ENCODE measurements at places on chromosomes 2 and 18. TPM values are rescaled to one million over a fixed set of nuclear protein-coding genes. Genes with fewer than 3 reads are reported as not detected.
A peak's percentile ranks its signal among the peaks of the same experiment; 100 is the strongest.

GRCh38 chr2:236955521-236956030 is 130.1 kb upstream of the COPS8 start:
- no peaks in the 10 kb centered on the region for H3K36me3 ChIP-seq
- no peak overlapping the region for H3K4me3 ChIP-seq
- H3K27ac ChIP-seq, result no peak overlapping the region
- H3K4me1 ChIP-seq, result no peaks in the 10 kb centered on the region
- H3K27me3 ChIP-seq, result no peaks in the 10 kb centered on the region

DNA sequence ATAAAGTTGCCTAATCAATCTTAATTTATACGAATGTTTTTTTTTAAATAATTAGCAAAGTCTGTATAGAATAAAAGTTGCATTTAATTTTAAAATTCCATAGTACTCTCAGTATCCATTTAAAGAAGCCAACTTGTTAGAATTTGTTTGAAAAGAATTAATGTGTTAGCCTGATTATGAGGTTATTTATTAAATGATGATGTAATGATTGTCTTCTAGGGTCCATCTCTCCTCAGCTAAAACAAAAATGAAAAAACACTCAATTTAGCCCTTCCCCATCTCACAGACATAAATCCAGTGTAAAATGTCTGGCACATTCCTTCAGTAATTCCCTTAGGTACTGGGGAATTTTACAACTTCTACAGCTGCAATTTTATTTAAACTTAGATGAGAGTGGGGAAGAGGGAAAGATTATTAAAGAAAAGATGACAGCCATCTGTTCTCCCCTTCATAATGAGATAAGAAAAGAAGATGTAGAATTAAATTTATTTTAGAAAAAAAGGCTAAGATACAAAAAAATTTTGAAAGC is 68.6 kb downstream of the BARD1 start:
- no peaks in the 10 kb centered on the region for H3K4me1 ChIP-seq
- no peaks in the 10 kb centered on the region for H3K27me3 ChIP-seq
- H3K27ac ChIP-seq, result no peak overlapping the region
- H3K36me3 ChIP-seq, result no peaks in the 10 kb centered on the region
- no peak for DNase-seq

DNA sequence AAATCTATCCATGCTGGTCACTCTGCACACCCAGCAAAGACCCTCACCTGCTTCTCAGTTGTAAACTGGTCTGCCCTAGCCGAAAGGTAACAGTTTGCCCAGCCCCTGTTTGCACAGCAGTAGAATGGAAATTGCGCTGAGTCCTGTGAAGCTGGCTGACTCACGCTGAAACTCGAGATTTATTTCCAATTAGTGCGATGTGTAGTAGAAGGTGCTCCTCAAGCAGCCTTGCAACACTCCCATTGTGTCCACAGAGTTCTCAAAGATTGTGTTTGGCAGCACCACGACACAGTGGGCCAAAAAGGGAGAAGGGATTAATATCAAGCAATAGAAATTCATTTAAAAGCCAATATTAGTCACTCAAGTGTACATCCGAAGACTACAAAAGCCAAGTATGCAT is 21.7 kb upstream of the APCDD1 start:
- peak; percentile 44 for DNase-seq
- no peaks in the 10 kb centered on the region for H3K36me3 ChIP-seq
- no peaks in the 10 kb centered on the region for H3K4me1 ChIP-seq
- no peaks in the 10 kb centered on the region for H3K27me3 ChIP-seq
- no peak overlapping the region for H3K27ac ChIP-seq

The CARF gene
- 14.3 TPM for total RNA-seq

DNA sequence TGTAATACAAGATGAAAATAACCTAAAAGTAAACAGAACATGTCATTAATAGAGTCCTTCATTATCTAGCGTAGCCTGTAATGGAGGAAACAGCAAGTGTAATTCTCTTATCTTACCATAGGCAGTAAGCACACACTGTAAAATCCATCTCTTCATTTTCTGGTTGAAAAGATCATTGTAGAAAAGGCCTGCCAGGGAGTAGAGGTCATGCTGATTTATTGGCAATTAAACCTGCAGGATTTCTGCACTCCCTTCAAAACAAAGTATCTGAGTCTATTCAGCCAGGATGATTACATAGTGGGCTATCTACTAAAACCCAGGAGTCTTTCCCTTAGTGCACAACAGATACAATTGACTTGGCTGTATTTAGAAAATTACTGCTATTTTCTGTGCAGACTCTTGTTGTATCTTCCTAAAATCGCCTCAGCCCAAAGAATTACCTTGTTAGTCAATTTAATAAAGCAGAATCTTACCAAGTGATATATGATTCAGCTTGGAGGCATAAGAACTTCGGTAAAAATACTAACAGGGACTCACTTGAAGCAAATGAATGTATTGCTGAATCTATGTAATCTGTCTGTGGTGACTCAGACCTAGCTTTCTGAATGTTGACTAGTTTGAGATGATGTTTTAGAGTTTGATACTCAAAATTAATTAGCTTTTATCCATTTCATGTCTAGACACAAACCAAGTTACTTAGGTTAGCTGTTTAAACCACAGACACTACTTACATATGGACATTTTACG is 250.4 kb upstream of the STON1 start:
- DNase-seq, result no peak
- H3K4me1 ChIP-seq, result no peaks in the 10 kb centered on the region
- H3K36me3 ChIP-seq, result no peaks in the 10 kb centered on the region
- no peak overlapping the region for H3K4me3 ChIP-seq

The BOK gene
- 58.3 TPM for total RNA-seq

The RAB6C gene
- 2.4 TPM for total RNA-seq

DNA sequence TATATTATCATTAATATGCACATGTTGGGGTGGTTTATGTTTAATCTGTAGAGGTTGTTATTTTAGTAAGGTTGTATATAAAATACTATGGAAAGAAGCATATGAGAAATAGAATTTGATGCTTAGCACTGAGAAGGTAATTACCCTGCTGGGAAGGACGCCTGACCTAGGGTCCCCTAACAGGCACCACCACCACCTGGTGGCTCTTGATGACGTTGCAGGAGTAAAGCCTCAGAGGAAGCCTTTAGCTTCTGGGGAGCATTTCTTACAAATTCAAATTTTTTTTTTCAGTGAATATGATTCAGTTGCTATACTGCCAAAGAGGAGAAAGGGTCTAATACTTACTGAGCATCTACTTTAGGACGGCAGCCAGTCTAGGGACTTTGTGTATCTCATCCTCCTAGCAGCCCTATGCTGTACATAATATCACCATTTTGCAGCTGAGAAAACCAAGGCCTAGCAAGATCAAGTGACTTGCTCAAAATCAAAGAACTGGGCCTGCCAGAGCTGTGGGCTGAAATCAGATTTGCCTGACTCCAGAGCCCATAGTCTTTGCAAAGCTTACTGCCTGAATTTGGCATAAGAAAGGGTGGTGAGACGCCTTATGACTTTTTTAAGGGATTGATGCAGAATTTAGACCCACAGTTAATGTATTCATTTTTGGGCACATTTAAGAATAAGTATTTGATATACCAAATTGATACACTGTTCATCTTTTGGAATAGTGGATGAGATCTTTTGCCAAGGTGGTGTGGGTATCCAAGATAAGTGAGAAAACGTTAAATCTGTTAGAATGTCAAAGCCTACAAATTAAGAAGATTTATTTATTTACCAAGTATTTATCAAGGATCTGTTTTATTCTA is 78.8 kb upstream of the GAREM1 start:
- H3K4me1 ChIP-seq, result no peaks in the 10 kb centered on the region
- DNase-seq, result peak; percentile 17
- no peaks in the 10 kb centered on the region for H3K27me3 ChIP-seq
- H3K36me3 ChIP-seq, result no peaks in the 10 kb centered on the region
- no peak overlapping the region for H3K27ac ChIP-seq
- H3K4me3 ChIP-seq, result no peak overlapping the region

- no peak overlapping the region for H3K27ac ChIP-seq
- no peak for DNase-seq
- no peaks in the 10 kb centered on the region for H3K36me3 ChIP-seq
- no peaks in the 10 kb centered on the region for H3K27me3 ChIP-seq
- peaks cover 5% of the 10 kb centered on the region for H3K4me1 ChIP-seq
Observed at GRCh38 chr2:46747297-46747818, 168.2 kb downstream of the MCFD2 start.

- H3K27me3 ChIP-seq, result no peaks in the 10 kb centered on the region
- H3K27ac ChIP-seq, result no peak overlapping the region
- DNase-seq, result no peak
- H3K36me3 ChIP-seq, result no peaks in the 10 kb centered on the region
- no peaks in the 10 kb centered on the region for H3K4me1 ChIP-seq
- no peak overlapping the region for H3K4me3 ChIP-seq
Observed at GRCh38 chr2:65662654-65663432, 230.4 kb upstream of the SPRED2 start.

GRCh38 chr2:8258406-8258805 is 423.4 kb upstream of the ID2 start:
- H3K4me1 ChIP-seq, result no peaks in the 10 kb centered on the region
- no peak overlapping the region for H3K27ac ChIP-seq
- H3K27me3 ChIP-seq, result no peaks in the 10 kb centered on the region
- H3K4me3 ChIP-seq, result no peak overlapping the region
- no peak for DNase-seq

The CNGA3 gene
- total RNA-seq, result not detected

The NETO1 gene
- 1.6 TPM for total RNA-seq

The VWA3B gene
- 4.0 TPM for total RNA-seq

DNA sequence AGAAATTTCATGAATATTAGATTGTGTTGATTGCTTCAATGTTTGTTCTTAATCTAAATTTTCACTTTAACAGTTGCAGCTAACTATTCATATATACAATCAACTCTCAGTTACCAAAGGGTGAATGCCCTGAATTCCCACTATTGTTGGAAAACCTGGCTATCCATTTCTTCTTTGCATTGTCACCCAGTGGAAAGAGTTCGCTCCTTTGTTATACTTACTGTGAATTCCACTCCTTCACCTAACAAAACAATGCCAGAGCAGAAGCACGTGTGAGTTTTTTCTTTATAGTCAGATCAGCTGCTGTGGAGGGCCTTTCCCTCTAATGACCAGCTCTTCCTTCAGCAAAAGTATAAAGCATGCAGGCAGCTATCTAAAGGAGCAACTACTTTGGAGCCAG is 409.2 kb upstream of the NRP2 start:
- no peak overlapping the region for H3K27ac ChIP-seq
- DNase-seq, result no peak
- H3K4me3 ChIP-seq, result no peak overlapping the region

The DSG4 gene
- 0.68 TPM for total RNA-seq

The DSC3 gene
- 13.5 TPM for total RNA-seq

DNA sequence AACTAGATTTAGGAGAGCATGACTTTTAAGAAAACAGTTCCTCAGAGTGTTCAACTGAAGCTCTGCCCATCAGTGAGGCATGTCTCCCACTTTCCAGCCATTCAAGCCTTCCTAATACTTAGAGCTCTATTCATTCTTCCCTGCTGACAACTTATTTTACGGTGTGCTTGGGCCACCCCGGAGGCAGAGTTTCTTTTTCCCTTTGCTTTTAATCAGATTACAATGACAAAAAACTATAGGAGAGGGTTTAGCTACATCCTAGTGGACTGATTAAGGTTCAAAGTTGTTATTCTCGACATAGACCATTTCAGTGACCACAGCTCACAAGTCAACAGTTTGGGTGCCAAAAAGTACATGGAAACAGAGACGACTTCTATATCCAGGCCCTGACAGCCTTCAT is 167.8 kb upstream of the TRIB2 start:
- H3K4me3 ChIP-seq, result no peak overlapping the region
- H3K36me3 ChIP-seq, result no peaks in the 10 kb centered on the region
- H3K4me1 ChIP-seq, result no peaks in the 10 kb centered on the region
- no peaks in the 10 kb centered on the region for H3K27me3 ChIP-seq
- DNase-seq, result no peak

The LOXHD1 gene
- total RNA-seq, result 1.4 TPM

The FAM237A gene
- total RNA-seq, result not detected

The NABP1 gene
- 28.3 TPM for total RNA-seq

The PLEK gene
- 2.1 TPM for total RNA-seq

GRCh38 chr2:168831662-168832061 is 29.2 kb downstream of the NOSTRIN start:
- H3K36me3 ChIP-seq, result no peaks in the 10 kb centered on the region
- H3K27ac ChIP-seq, result no peak overlapping the region
- DNase-seq, result no peak
- no peaks in the 10 kb centered on the region for H3K27me3 ChIP-seq
- no peaks in the 10 kb centered on the region for H3K4me1 ChIP-seq

DNA sequence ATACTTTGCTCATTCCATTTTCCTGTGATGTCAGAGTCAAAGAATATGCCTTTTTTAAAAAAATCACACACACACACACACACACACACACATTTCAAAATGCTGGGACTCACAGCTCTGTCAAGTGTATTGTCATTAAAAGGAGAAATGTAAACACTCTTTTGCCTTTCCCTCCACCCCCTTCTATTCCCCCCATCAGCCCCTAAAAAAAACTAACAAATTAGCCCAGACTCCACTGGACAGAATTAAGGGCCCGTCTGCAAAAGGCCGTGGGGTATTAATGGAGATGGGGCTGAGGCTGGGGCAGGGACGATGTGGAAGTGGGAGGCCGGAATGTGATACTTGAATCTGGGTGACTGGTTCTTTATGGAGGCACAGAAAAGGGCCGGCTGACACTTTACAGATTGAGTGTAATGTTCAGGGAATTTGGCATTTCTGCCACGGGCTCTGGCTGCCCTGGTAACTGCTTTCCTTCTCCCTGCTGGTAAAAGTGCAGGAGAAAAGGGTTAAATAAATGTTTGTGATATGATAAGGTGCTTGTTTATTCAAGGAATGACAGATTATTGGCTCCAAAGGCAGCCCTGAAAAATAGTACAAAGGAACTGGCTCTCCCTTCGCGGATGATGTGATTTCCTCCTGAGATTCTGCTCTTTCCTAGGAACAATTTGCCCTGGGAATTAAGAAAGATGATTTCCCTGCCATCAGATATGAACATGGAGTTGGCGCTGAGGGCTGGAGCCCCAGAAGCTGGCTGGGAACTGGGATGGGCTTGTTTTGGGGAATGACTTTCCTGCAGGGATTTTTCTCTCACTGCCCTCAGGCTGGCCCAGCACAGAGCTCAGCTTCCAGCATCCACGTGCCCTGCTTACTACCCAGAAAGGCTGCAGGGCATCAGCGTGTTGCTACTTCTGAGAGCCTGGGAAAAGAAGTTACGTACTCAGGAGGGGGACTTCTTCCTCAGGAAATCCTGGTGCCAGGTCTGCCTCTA is 52.8 kb upstream of the CTAGE1 start:
- no peaks in the 10 kb centered on the region for H3K36me3 ChIP-seq
- peaks cover 14% of the 10 kb centered on the region for H3K4me1 ChIP-seq
- H3K27me3 ChIP-seq, result no peaks in the 10 kb centered on the region
- DNase-seq, result no peak
- no peak overlapping the region for H3K4me3 ChIP-seq

DNA sequence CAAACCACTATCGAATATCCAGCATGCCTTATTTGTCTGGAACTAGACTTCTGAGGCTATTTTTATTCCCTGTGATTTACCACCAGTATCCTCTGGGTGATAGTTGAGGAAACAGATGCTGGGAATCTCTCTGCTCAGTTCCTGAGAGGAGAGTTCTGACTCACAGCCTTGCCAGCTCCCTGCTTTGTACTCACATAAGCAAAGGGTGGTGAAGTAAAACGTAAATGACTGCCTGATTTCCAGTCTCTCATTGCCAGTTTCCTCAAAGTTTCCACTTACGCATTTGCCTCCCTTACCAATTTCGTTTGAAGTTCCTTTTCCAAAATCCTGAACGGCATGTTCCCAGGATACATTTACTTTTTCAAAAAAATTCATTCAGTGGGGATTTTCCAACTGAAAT is 69.2 kb upstream of the HNRNPA3 start:
- H3K36me3 ChIP-seq, result no peaks in the 10 kb centered on the region
- no peak overlapping the region for H3K27ac ChIP-seq
- H3K4me1 ChIP-seq, result no peaks in the 10 kb centered on the region

GRCh38 chr2:227052879-227053278 is 111.1 kb downstream of the COL4A4 start:
- no peaks in the 10 kb centered on the region for H3K36me3 ChIP-seq
- H3K27ac ChIP-seq, result no peak overlapping the region
- H3K27me3 ChIP-seq, result no peaks in the 10 kb centered on the region
- DNase-seq, result peak; percentile 39
- H3K4me1 ChIP-seq, result no peaks in the 10 kb centered on the region

The TAF1B gene
- total RNA-seq, result 14.8 TPM

Measured in prostate gland (tissue), 2 donors.